ENCODE measurements at places on chromosomes 16 and 17. TPM values are rescaled to one million over a fixed set of nuclear protein-coding genes. Genes with fewer than 3 reads are reported as not detected.

The ARL5C gene
- total RNA-seq: not detected

The MT1G gene
- total RNA-seq: 684 TPM

The LPO gene
- not detected for total RNA-seq

The TNS4 gene
- 24.7 TPM for total RNA-seq

DNA sequence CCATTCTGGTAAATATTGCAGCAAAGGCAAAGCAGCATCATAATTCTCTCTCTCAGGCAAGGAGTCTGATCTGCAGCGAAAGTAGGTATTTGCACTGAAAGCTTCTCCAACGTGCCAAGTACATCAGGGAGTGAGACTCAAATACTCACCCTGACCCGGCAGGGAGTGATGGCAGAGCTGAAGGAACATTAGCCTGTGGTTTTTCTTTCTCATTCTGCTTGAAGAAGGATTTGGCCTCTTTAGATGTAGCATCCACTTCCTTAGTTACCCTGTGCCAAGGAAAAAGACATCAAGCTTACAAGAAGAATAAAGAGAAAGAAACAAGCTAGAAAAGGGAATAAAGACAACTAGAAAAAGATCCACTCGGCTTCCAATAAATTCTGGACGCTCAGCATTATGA is 38.4 kb downstream of the CFDP1 start:
- no peak overlapping the region for H3K27ac ChIP-seq
- no peak for DNase-seq
- H3K4me1 ChIP-seq: no peaks in the 10 kb centered on the region
- no peaks in the 10 kb centered on the region for H3K27me3 ChIP-seq
- no peak overlapping the region for H3K4me3 ChIP-seq

GRCh38 chr16:20768121-20768520 is 4.3 kb downstream of the ACSM3 start:
- H3K4me1 ChIP-seq: no peaks in the 10 kb centered on the region
- H3K36me3 ChIP-seq: no peaks in the 10 kb centered on the region
- no peak overlapping the region for H3K27ac ChIP-seq
- DNase-seq: no peak

GRCh38 chr16:51458356-51459140 is 307.5 kb upstream of the SALL1 start:
- H3K36me3 ChIP-seq: no peaks in the 10 kb centered on the region
- no peak overlapping the region for H3K27ac ChIP-seq
- no peak for DNase-seq

DNA sequence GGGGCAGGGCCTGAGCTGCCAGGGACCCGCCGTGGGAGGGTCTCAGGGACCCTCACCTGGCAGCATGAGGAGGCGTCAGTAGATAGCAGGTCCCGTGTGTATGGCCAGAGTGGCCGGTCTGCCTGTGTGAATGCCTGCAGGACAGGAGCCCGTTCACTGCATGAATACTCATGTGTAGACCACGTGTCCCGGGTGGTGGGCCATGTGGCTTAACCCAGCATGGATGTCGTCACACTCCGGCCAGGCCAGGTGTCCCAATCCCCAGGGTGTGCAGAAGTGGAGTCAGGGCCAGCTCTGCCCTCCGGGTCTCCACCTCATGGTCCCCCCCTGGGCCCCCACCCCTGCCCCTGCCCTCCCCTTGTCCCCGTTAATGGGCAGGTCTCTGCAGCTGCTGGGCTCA is 53.7 kb downstream of the BAHCC1 start:
- no peak overlapping the region for H3K4me3 ChIP-seq
- no peak for DNase-seq
- H3K27ac ChIP-seq: no peak overlapping the region
- no peaks in the 10 kb centered on the region for H3K27me3 ChIP-seq
- H3K4me1 ChIP-seq: no peaks in the 10 kb centered on the region
- H3K36me3 ChIP-seq: peaks cover 5% of the 10 kb centered on the region

Data from thyroid gland (tissue), 4 donors.